Central memory CD4-positive, alpha-beta T cell (primary cell): ENCODE measurements at places on chromosomes 13 and 19.

GRCh38 chr19:40717325-40717879 lies 490 bp downstream of the ITPKC start:
- DNase-seq: no peak

DNA sequence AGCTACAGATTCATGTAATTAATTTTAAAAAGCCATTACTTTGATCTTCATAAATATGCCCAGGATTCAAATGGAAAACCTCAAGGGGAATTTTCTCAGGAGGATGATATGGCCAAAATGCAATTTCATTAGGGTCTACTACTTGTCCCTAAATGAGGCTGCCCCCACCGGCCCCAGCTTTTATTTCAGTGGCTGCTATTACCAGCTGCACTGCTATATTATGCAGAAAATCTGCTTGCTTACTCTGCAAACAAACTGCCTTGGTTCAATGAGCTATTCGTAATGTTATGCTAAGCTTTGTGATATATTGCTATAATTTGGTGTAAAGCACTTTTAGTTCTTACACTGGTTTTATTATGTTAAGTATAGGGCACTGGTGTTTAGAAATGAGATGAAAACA lies 137.3 kb upstream of the TMTC4 start:
- no peak for DNase-seq

DNA sequence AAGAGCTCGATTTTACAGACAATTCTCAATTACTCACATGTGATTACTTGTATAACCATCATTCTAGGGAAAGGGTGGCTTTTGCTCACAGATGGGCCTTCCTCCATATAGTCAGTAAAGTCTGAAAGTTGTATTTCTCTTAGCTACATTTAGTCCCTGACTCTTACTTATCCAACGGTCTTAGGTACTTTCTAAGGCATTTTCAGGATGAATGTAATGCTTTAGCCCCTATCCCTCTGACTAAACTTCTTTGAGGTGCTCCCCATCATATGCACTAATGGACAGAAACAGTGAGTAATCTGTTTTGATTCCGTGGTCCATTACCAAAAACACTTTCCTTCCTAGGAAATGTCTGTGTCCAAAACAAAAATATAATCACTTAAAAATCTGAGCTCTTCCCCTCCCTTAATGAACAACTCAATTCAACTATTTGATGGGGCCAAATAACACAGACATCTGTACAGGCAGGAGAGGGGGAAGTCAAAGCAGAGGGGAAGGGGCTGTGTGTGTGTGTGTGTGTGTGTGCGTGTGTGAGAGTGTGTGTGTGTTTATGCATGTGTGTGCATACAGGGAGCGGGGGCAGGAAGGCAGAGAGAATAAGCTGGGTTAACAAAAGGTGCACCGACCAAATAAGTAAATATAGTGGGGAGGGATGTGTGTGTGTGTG lies 84.9 kb downstream of the USP12 start:
- no peak for DNase-seq

DNA sequence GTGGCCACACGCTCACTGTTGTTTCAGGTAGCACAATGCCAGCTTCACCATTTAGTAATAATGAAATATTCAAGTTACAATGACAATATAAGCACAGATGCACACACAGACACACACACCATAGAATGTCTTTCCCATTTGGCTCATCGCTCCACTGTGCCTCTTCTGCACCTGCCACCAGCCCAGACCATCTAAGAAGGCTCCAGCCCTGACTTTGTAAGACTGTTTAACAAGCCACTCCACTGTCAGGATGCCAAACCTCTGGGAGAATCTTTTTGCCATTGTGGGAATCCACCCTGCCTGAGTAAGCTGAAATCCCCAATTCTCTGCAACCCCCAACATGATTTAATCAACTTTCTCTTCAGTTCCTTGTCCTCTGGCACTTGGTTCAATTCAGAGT lies 60.6 kb downstream of the LHFPL6 start:
- DNase-seq: no peak

- DNase-seq: no peak
Observed at GRCh38 chr19:3034406-3034655, 5.3 kb upstream of the TLE2 start.
